ENCODE measurements at places on chromosomes 5 and 9.

DNA sequence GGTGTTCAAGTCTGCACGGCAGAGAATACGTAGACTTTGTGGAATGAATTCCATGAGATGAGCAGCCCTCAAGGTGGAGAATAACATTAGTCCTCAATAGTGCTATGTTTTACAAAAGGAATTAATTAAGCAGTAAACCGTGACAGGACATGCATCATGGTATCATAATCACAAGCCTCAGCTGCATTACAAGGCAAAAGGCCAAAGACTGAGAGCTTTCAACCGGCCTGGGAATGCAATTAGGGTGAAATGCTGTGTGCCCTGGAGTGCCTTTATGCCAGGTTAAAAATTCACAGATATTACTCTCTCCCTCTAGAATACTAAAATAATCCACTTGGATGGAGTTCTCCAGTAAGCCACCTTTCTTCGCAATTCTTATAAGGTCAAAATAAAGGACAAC lies 270.6 kb downstream of the MLLT3 start:
- DNase-seq: no peak

DNA sequence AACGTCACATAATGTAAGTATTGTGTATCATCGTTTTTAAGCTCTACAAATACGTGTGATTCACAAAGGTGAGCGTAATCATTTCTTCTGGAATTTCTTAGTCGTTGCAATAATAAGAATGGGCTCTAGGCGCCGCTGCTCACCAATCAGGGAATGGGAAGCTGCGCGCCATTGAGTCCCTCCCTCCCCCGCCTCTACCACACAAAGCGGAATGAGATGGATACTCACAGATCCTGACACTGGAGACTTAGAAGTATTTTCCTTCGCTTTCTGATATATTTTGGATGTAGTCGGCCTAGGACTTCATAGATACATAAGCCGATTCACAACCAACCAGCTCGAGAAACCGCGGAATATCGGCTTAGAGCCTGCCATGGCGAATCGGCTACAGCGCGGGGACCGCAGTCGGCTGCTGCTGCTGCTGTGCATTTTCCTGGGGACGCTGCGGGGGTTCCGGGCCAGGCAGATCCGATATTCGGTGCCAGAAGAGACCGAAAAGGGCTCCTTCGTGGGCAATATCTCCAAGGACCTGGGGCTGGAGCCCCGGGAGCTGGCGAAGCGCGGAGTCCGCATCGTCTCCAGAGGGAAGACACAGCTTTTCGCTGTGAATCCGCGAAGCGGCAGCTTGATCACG lies at the start of gene PCDHGA11:
PCDHGA11 (plus strand) TSS at position 197 of the 634 bp plus-strand sequence; CDS start at position 374, 177 bp downstream.
- peak; percentile 80 for DNase-seq

- no peak for DNase-seq
Observed at GRCh38 chr5:87899208-87899661, 369.4 kb downstream of the TMEM161B start.

DNA sequence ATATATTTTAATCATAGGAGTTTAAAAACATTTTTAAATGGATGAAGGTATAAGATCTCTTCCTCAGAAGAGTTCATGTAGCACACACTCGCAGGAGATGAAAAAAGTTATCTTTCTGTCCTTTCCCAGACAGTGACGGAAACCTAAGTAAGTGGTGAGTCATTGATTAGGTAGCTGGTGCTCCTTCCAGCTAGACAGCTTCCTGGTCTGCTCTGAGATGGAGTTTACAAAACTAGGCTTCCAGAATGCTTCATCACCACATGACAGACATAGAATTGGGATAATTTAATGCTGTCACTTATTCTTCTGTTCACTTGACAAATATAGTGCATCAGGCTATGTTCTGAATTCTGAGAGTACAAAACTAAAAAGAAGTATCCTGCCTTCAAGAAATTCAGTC lies 2393.0 kb upstream of the C9orf72 start:
- DNase-seq: no peak

DNA sequence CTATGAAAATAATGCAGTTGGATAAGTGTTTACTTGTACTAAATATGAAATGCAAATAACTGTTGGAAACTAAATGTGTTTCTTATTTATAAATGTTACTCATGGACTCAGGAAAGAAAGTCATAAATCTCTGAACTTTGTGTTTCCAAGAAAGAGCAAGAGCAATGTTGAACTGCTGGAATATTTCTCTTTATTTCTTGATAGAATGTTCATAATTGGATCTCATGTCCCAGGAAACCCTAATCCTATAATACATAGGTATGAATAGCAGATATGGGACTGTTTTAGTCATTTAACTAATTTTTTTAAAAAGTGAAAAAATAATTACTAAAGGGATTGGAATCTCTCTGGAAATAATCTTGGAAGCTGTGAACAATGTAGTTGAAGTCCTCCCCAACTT lies 245.0 kb upstream of the ACTBL2 start:
- DNase-seq: no peak

GRCh38 chr9:27548055-27548741 lies 18.6 kb upstream of the MOB3B start:
- no peak for DNase-seq

GRCh38 chr5:24397601-24398000 lies 247.2 kb downstream of the CDH10 start:
- DNase-seq: no peak

DNA sequence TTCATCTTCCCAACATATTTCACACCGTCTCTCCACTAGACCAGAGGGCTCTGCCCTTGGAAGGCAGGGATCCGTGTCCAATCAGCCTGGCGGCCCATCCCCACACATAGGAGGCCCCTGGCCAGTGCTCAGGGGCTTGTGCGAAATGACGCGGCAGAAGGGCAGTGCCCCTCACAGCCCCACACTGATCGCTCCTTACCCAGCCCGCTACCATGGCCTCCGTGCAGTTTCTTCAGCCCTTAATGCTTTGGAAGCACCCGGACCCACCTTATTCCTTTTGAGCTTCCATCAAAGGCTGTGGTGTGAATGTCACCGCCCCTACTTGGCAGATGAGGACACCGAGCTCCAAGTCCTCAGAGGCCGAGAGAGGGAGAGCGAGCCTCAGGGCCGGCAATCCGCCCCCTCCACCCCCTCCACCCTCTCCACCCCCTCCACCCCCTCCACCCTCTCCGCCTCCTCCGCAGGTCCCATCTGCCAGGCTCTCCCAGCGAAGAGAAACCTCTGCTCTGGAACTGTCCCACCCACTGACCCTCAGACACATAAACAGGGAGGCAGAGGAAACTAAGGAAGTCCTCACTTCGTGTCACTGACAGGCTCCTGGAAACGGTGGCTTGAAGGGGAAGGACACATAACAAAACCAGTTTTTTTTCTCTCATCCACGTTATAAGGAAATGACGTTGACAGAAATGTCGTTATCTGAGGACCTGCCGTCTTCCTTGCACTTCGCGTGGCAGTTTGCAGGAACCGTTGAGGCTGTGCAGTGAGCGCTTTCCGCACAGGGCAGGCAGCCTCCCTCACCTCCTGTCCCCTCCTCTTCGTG lies 13.9 kb downstream of the QSOX2 start:
- DNase-seq: no peak

- DNase-seq: no peak
Observed at GRCh38 chr5:150186137-150186536, 3.7 kb upstream of the SLC6A7 start.

DNA sequence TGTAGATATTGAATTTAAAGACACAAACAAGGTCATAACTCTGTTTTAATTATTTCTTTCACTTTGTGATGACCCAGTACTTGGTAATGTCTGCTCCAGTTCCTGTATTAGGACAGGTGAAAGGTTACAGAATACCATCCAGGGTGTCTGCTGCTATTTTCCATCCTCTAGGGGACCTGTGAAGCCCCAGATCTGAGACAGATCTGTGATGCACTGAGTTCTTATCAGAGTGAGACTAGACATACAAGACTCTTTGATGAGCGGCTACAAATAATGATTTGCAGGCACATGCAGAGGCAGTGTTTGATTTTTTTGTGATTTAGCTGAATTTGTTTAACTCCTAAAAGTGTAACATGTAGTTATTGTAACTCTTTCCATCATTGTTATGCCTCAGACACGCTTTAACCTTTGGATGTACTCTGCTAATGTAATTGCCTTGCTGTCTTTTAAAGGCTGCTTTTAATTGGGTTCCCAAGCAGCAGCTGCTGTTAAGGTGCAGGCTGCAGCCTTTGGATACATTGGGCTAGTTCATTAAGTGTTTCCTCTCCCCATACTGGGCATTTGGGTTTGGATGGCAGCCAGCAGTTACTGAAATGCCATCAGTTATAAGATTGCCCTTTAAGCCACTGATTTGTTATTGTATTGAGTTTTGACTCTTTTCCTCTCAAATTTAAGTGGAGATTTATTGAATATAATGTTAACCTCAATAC lies 63.3 kb downstream of the RASGRF2 start:
- DNase-seq: no peak

- DNase-seq: no peak
Observed at GRCh38 chr9:130756455-130757152, 63.0 kb downstream of the EXOSC2 start.

DNA sequence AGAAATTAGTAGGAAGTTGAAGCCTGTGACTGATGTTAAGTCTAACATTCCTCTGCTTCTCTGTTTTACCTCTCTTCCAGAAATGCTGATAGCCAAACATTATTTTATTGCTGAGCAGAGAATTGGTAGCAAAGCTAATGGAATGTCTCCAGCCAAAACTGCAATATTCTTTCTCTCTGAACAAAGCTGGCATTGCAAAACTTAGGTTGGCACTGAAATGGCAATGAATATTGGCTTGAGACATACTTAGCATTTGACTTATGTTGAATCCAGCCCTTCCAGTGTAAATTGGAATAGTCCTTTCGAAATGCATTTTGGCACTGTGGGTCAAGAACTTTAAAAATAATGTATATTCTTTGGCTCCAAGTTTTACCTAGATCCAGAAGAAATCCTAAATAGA lies 21.1 kb downstream of the FAF2 start:
- DNase-seq: no peak

- DNase-seq: no peak
Observed at GRCh38 chr9:91536211-91536691, 112.6 kb upstream of the NFIL3 start.

- DNase-seq: no peak
Observed at GRCh38 chr5:155826611-155827507, 500.1 kb upstream of the SGCD start.

DNA sequence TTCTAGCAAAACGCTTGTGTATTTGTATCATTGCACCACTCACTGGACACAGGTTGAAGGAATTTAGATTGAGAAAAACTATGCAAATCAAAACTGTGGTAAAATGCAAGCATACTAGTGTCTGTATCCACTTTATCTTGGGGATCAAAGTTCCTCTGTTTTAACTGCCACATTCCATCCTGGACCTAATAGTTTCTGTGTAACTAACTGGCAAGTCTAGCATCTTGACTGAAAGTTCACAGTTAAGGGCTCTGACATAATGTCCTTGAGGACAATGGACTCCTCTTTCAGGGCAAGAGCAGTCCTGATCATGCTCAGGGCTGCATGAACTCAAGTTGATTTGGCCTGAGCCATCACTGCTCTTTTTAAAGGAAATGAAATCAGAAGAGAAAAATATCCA lies 30.7 kb downstream of the NFIB start:
- no peak for DNase-seq

DNA sequence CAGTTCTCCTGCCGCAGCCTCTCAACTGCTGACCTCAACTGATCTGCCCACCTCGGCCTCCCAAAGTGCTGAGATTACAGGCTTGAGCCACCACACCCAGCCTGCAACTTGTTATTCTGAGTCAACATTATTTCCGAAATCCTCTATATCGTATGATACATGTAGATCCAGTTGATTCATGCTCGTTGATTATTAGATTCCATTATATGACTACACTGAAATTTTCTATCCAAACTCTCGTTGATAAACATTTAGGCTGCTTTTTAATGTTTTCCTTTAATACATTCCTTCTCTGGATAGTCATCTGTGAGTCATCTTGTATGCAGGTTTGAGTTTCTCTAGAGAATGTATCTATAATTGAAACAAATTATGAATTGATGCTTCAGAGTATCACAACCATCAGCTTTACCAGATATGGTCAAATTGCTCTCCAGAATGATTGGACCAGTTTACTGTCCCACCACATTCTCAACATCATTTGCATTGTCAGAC lies 4.1 kb downstream of the CDK7 start:
- DNase-seq: no peak

DNA sequence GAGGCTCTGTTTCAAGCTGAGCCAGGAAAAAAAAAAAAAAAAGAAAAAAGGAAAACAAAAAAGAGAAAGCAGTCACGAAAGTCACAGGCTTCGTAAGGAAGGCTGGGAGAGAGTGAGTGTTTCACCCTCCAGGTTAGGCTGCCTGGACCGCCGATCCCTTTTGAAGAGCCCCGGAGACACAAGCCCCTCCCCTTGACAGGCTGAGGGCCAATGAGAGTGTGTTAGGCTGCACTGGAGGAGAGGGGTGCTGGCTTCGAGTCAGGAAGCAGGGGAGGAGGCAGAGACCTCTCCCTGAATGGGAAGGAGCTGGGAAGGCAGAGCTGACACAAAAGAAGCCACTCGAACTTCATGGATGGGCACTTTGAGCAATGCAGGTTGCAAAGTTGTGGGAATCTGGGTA lies at the start of gene NMUR2:
NMUR2 (minus strand) TSS at position 135 of the 400 bp plus-strand sequence. CDS start 166 bp downstream, outside the sequence.
- DNase-seq: no peak

DNA sequence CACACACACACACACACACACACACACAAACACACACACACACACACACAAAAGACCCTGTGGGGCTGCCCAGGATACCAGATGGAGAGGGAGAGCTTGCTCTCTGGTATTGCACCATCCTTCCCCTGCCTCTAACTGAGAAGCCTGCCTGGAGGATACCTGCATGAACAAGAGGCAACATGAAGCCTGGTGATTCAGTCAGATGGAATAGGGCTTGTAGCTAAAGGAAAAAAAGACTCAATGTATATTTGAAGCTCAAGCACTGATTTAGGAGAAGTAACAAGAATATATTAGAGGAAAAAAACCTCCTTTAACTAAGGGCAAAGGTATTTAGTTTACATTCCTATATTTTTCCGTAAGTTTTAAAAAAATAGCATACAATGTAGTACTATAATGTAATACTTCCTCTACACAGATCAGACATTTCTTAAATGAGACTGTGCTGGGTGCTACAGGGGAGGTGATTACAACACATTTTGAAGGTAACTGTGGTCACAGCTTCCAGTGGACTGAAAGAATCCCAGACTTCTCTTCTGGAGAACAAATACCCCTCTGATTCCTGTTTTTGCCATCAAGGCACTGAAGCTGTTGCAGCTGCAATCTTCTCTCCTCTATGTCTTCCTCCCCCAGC lies 169.3 kb downstream of the DCP2 start:
- no peak for DNase-seq

- DNase-seq: peak; percentile 72
Observed at GRCh38 chr5:134090522-134090921, 24.0 kb upstream of the TCF7 start.

GRCh38 chr5:73093943-73094342 lies 26.4 kb upstream of the TMEM171 start:
- no peak for DNase-seq

DNA sequence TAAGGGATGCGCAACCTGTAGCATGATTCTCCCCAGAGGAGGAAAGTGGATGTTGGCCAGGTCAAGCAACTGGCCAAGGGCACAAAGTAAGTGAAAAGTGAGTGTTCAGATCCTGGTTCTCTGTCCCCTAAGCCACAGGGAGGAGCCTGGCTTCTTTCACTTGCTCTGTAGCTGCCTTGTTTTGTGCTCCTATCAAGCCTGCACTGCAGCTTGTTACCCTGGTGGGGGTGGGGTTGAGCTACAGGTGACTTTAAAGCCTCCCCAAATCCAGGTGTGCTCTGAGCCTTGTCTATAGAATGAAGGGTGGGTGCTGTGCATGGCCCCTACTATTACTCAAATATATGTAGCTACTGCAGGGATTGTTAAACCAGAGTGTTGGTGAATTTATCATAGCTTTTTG lies 32.9 kb downstream of the RALGPS1 start:
- no peak for DNase-seq

- DNase-seq: no peak
Observed at GRCh38 chr9:37653385-37653784, 2.6 kb downstream of the FRMPD1 start.

GRCh38 chr5:77171141-77171910 lies 39.2 kb upstream of the PDE8B start:
- DNase-seq: no peak
